ENCODE measurements at places on chromosomes 1 and 21.
A peak's percentile ranks its signal among the peaks of the same experiment; 100 is the strongest.

- no peak for DNase-seq
Observed at GRCh38 chr21:37765221-37765900, 150.9 kb downstream of the KCNJ6 start.

DNA sequence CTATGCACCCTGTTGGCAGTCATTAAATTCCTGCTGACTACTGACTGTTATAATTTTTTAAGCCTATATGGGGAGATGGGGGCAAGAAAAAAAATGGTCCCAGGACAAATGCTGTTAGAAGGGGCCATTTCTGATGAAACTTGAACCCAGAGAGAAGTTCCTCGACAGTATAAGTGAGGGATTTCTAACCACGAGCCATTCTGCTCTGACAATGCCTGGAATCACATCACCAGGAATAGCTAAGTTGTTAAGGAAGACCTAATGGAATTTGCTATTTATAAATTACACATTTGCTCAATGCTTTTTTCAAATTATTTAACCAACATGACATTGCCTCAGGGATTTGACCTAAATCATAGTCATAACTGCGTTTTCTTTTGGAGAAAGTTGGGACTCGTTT lies 55.2 kb downstream of the LHX9 start:
- no peak for DNase-seq

DNA sequence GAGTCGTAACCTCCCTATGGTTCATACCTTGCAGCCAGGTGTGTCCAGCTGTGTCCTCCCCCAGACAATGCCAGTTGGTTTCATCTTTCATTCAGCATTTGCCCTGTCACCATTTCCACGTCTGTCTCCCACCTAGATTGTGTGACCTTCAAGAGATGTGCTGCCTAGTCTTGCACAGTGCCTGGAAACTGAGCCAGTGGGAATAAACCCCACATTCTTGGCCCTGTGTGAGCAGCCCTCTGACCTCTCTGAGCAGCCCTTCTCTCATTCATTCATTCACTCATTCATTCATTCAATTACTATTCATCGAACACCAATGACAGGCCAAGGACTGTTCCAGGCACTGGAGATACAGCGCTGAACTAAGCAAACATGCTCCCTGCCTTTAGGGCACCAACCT lies 115.7 kb downstream of the GRIK3 start:
- no peak for DNase-seq

- DNase-seq: no peak
Observed at GRCh38 chr21:45763074-45763473, 119.5 kb downstream of the PCBP3 start.

GRCh38 chr1:208131621-208132286 lies 112.4 kb downstream of the PLXNA2 start:
- no peak for DNase-seq

- no peak for DNase-seq
Observed at GRCh38 chr1:111880881-111881837, 108.3 kb downstream of the KCND3 start.

DNA sequence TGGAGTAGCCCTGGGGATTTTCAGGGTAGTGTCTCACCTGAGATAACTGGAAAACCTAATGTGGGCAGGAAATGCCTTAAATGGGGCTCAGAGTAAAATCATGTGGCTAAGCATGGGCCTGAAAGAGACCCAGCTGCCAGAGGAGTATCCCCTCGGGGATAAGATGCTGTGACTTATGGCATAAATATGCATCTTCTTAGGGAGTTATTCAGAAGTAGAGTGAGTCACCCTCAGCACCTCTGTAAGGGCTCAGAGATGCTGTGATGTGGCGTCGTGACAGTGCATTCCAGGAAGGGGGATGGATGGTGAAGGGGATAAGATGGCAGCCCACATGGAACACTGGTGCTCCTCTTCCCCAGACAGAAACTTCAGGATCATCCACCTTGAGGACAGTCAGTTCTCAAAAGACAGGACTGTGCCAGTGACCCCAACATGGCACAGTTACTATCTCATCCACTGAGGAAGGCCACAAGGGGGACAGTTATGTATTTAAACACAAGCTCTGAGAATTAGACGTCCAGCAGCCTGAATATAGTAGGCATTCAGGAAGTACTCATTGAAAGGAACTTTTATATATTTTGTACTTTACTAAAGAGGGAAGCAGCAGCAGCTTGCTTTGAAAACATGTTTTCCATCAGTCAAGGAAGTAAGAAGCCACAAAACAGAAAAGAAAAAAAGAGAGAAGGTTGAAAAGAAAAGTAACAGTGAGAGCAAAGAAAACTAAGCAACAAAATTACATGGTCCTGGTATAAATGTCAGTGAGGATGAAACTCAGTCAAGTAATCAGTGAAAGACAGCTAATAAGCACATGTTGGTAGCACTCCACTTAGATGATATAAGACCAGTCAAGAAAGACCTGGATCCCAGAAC lies 8.3 kb downstream of the IL24 start:
- DNase-seq: no peak

DNA sequence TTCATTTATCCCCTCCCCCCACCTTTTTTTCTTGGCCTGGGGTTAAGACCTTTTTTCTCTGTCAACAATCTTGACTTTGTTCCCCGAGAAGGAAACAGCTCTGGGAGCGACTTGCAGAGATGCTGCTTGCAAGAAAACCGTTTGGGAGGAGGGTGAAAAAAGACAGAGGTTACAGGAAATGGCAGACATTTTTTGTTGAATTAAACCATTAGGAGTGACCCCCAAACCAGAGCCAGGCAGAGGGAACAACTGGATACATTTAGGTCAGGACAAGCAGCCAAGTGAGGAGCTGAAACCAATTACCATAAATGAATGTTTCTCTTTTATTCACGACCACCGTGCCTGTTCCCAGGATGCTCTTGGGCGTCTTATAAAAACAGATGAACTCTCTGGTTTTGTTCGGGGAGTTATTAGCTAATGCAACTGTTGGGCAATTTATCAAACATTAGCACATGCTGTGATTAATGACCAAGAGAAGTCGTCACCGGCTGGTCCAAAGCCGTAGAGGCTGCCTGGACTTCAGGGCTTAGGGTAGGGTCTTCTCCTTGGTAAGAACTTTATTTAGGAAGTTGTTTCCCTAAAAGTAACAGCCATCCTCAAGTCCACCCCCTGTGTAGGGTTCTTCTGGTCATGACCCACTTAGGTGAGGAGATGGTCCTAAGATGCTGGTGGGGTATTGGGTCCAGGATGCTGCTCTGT lies 141.0 kb downstream of the FOXD2 start:
- DNase-seq: no peak

GRCh38 chr1:40132383-40133311 lies 28.5 kb upstream of the RLF start:
- DNase-seq: no peak

GRCh38 chr1:186149591-186149990 lies 225.5 kb downstream of the TPR start:
- DNase-seq: no peak

DNA sequence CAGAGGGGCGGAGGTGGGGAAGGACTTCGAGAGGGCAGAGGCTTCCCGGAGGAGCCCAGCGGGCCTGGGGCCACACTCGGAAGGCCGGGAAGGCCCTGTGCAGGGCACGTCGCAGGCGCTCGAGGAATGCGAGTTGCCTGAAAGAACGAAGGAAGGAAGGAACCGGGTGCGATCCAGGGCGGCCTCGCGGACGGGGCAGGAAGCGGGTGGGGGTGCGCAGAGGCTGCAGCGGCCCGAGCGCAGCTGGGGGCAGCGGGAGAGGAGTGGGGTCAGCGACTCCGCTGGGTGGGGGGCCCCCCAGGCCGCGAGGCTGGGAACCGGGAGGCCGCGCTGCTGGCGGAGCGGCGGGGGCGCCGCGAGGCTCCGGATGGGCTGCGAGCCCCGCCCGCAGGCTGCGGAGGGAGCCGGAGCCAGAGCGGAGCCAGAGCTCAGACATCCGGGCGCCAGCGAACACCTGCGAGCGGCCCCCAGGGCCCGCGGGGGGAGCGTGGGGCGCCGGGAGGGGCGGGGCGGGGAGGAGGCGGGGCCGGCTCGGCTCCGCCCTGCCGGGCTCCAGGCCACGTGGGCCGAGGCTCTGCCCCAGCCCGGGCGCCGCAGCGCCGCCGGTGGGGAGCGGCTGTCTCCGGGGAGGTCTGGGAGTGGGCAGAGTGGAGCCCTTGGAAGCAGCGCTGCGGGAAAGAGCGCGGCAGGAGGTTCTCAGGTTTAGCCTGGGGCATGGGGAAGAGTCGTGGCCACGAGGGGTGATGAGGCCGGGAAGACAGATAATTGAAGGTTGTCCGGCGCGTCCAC lies 4.6 kb downstream of the ID3 start:
- DNase-seq: peak; percentile 80

- DNase-seq: no peak
Observed at GRCh38 chr21:44539046-44539445, 949 bp downstream of the KRTAP10-1 start.

DNA sequence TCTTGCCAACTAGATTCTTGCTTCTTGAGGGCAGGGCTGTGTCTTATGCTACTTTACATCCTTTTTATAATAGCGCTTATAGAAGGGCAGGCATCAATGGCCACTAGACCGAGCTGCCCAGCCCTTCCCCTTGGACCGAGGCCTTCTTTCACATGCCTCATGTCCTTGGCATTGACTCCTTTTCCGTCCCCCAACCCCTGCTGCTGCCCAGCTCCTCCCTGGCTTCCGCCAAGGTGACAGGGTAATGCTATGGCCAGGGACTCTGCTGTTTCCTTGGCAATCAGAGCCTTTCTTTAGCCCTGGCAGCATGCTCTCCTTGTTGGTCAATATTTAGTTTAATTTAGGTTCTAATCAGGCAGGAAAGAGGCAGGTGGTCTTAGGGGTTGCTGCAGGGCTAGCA lies 48.2 kb downstream of the DDX20 start:
- no peak for DNase-seq

GRCh38 chr1:229784834-229785233 lies 158.8 kb downstream of the URB2 start:
- DNase-seq: no peak

DNA sequence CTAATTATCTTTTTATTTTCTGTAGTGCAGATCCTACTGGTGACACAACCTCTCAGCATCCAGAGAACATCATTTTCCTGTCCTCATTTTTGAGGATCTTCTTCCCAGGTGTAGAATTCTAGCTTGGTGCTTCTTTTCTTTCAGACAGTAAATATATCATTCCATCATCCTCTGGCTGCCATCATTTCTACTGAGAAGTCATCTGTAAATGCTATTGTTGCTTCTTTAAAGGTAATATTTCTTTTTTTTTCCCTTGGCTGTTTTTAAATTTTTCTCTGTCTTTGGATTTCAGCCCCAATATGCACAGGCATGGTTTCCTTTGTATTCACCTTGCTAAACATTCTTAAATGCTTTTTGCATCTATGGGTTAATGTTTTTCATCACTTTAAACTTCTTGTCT lies 3.3 kb upstream of the KRTAP10-9 start:
- no peak for DNase-seq

DNA sequence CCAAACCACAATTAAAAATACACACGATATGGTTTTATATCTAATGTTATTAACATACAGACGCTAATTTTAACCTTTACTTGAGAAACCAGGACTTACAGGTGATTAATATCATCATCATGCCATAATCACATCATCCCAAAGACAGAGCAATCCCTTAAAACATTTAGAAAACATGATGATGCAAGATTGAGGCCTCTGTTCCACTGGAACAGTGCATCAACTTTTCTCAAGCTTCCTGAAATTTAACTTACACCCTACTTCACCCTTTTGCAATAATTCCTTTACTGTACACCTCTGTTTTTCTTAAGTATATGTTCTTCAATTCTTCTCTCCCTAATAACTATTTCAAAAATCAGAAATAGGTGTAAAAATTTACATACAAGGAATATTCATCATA lies 38.1 kb downstream of the KDM5B start:
- no peak for DNase-seq

GRCh38 chr1:230069796-230070195 lies 2.8 kb downstream of the GALNT2 start:
- DNase-seq: no peak

GRCh38 chr1:11746795-11747487 lies 11.0 kb downstream of the AGTRAP start:
- DNase-seq: no peak

All from T-helper 1 cell (primary cell).